ENCODE measurements at places on chromosomes 3 and 15. TPM values are rescaled to one million over a fixed set of nuclear protein-coding genes. Genes with fewer than 3 reads are reported as not detected.

Gene LRTM1
- not detected for total RNA-seq

Gene TP63
- total RNA-seq, result 0.09 TPM

Gene PRSS50
- total RNA-seq, result 1.4 TPM

Gene NSMCE3
- total RNA-seq, result 8.5 TPM

Gene SMAD6
- 10.4 TPM for total RNA-seq

DNA sequence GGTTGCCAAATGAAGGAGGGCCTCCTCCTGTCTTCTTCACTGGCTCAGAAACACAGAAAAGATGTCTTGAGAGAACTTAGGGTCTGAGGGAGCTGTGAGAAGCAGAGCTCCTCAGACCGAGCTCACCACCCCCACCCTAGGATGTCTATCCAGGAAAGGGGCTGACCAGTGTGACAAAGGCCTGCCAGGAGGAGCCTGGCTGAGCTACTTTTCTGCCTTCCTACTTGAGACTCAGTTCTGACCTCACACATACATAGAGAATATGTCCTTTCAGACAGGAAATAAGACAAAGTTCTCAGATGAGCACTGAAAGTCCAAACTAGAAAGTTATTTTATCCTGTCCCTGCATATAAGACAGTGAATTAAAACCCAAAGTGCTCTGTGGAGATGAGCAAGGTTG, 54.5 kb downstream of the KIF9 start:
- peaks cover 4% of the 10 kb centered on the region for H3K4me1 ChIP-seq
- no peak for DNase-seq
- no peaks in the 10 kb centered on the region for H3K27me3 ChIP-seq
- no peak overlapping the region for H3K4me3 ChIP-seq
- no peaks in the 10 kb centered on the region for H3K36me3 ChIP-seq
- no peak overlapping the region for H3K27ac ChIP-seq

DNA sequence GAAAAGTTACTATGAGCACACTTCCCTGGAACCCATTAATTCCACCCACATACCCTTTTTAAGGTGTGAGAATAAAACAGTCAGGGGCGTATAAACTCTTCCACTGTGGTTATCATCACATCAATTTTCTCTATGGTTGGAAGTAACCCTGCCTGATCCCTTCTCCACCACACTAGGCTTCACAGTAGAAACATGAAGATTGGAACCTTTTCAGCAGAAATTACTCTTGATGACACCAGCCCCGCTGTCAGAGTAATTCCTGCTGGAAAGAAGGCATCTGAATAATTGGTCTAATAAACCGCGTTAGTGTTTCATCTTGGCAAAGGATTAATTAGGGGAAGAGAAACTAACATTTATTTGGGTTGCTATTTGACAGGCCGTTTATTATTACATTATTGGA, 278.4 kb downstream of the MFSD1 start:
- no peaks in the 10 kb centered on the region for H3K4me1 ChIP-seq
- H3K27me3 ChIP-seq, result no peaks in the 10 kb centered on the region
- no peak overlapping the region for H3K4me3 ChIP-seq
- DNase-seq, result no peak
- no peak overlapping the region for H3K27ac ChIP-seq

DNA sequence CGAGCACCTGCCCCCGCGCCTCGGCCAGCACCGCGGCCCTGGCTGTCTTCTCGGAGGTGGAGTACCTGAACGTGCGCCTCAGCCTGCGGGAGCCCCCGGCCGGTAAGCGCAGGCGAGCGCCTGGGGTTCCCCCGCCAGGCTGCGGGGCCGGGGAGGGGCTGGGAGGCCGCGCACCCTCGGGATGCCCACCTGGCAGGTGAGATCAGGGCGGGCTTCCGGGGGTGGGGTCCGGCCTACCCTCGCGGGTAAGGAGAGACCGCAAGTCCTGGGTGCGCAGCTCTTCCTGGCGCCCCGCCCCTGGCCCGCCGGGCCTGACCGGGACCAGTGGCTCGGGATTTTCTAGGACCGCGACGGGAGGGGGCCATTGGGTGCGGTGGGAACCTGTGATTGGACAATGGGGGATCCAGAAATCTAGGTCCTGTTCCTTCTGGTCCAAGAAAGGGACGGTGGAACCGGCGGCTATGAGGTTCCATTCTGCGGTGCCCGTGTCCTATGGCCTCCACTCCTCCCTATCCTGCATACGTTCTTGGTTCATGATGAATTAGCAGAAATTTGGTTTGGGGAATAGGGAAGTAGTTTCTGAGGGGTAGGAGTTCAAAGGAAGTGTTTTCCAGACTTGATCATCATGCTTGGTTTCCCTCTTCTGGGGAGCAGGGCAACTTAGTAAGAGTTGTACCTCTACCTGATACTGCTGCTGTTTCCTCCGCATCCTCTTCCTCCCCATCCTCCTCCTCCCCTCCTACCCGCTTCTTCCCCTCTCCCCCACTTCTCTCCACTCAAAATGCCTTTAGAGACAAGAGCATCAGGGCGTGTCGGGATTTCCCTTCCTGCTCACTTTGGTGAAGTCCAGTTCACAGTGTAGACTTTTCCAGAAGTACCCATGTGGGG, 808 bp downstream of the ARRDC4 start:
- H3K4me1 ChIP-seq, result peaks cover 16% of the 10 kb centered on the region
- H3K4me3 ChIP-seq, result peak overlapping the region; percentile 88
- peak; percentile 66 for DNase-seq
- H3K27me3 ChIP-seq, result peaks cover 5% of the 10 kb centered on the region
- H3K36me3 ChIP-seq, result no peaks in the 10 kb centered on the region

DNA sequence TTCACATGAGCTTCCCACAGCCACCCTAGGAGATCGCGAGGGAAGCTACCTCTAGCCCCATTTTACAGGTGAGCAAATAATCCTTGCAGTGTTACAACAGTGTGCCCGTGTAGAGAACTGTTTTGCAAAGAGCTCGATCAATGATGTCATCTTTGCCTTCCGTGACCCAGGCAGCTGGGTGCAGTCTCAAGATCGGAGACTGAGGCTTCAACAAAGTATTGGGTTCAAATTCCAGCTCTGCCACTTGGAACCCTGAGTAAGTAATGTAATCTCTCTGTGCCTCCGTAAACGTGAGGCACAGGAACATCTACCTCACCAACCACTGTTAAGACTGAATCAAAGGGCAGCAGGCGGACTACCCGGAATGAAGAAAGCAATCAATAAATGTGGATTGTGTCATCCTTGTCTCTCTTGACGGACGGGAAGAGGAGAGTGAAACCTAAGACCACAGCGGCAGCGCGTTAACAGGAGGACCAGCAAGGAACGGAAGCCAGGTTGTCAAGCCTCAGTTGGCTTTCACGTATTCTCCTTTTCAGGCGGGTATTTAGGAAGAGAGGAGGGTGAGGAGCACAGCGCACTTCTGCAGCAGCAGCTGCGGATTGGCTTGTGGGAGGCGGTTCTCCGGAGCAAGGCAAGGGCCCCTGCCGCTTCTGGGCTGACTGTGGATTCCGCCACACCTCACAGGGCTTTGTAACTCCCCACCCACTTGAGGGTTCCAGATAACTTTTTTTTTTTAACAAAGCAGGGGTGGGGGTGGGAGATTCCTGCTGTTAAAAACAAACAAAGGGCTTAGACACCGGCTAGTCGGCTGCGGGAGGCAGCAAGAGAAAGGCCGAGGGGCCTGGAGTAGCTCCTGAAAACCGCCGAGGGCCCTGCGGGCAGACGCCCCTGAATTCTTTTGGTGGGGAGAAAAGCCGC, 1.5 kb upstream of the SMAD3 start:
- H3K27me3 ChIP-seq, result peaks cover 31% of the 10 kb centered on the region
- peak overlapping the region; percentile 95 for H3K27ac ChIP-seq
- peaks cover 39% of the 10 kb centered on the region for H3K4me1 ChIP-seq
- H3K36me3 ChIP-seq, result no peaks in the 10 kb centered on the region
- peak overlapping the region; percentile 70 for H3K4me3 ChIP-seq

DNA sequence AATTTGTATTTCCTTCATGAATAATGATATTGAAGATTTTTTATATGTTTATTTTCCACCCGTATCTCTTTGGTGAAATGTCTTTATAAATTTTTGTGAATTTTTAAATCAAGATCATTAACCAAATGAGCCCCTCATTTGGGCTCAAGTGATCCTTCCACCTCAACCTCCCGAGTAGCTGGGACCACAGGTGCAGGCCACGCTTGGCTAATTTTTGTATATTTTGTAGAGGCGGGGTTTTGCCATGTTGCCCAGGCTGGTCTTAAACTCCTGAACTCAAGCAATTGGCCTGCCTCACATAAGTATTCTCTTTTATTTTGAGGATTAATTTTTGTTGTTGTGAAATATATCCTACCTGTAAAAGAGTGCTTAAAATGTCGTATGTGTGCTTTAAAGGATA, 4.9 kb downstream of the BBS4 start:
- no peak overlapping the region for H3K27ac ChIP-seq
- no peaks in the 10 kb centered on the region for H3K27me3 ChIP-seq
- H3K36me3 ChIP-seq, result peaks cover 3% of the 10 kb centered on the region
